Brain pericyte (primary cell): ENCODE measurements at places on chromosomes 2 and 18.

GRCh38 chr2:175036582-175037018 is 31.4 kb upstream of the CHN1 start:
- no peak for DNase-seq

GRCh38 chr18:73258375-73259087 is 390.7 kb upstream of the NETO1 start:
- no peak for DNase-seq

DNA sequence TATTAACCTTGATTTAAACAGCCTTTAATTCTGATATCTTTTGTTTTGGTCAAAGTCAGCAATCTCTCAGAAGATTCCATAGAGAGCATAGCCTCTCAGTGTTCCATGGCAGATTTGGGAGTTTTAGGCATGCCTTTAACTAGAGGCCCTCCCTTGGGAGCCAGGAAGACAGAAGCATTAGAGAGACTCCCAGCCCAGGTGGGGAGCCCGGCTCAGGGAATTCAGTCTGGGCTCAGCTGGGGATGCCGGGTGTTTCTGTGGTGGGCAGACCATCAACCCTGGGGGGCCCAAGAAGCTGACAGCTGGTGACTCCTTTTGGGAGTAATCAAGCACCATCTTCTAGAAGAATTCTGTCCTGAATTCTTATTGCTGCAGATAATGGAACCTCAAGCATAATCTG is 99.7 kb upstream of the CELF4 start:
- no peak for DNase-seq

DNA sequence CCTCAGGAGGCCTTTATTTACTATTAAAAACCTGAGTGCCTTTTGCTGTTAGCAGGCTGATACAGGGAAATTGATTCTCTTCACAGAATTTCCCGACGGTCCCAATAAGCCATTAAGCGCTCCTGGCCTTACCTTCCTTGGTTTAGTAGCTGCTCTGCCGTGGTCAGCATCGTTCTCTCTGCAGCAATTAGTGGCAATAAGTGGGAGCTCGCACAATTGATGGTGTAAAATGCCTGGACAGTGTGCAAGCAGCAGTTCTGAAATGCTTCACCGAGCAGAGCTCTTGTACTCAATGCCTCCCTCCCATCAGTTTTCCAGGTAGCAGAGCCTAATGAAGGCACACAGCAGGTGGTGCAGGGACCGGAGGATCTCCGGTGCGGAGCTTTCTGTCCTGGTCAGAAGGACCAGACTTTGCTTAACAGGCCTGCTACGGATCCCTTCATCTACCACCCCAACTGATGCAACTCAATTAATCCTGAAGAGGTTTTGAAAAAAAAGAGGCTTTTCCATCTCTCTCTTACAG is 1.1 kb upstream of the LINC00305 start:
- no peak for DNase-seq

- no peak for DNase-seq
These were observed 114.5 kb downstream of the LOXHD1 start for GRCh38 chr18:46542545-46542944.
